ENCODE measurements at places on chromosomes 11 and 22.

DNA sequence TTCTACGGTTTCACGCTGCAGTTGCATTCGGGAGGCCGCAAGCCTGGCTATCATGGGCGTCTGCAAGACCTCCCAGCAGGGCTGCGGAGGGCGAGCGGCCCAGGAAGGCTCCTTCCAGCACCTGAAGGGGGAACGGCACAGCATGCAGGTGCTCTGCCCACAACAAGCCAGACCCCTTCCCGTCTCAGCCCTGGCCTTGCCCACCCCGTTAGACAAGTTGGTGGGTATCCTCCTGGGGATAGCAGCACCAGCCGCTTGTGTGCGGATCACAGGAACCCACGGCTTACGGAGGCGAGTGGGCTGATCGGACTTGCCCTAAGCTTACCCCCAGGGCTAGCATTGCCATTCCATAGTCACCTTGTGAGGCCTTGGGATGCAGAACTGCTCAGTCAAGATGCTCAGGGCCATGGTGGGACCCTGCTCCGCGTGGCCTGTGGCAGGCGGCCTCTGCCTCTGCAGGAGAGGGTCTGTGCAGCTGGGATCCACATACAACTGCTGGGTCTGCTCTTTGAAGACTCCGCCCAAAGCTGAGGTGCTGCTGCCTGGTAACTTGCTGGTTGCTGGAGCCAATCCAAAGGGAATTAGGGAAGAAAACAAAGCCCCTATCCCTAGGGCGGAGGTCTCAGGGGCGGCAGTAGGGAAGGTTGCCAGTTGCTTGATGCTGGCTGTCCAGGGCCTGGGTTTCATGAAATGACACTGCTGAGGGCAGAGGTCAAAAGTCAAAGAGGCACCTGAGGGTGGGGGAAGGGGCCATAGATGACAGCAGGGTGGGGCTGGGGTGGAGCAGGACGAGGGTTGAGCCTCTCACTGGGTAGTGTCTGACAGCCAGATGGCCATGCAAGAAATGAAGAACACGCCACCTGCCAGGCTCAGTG, 1.4 kb upstream of the OSBPL5 start:
- DNase-seq: no peak

- peak; percentile 97 for DNase-seq
These were observed 29.9 kb upstream of the LRRC32 start for GRCh38 chr11:76700177-76701100.

GRCh38 chr11:29282088-29282487, 734.7 kb downstream of the KCNA4 start:
- DNase-seq: peak; percentile 95

DNA sequence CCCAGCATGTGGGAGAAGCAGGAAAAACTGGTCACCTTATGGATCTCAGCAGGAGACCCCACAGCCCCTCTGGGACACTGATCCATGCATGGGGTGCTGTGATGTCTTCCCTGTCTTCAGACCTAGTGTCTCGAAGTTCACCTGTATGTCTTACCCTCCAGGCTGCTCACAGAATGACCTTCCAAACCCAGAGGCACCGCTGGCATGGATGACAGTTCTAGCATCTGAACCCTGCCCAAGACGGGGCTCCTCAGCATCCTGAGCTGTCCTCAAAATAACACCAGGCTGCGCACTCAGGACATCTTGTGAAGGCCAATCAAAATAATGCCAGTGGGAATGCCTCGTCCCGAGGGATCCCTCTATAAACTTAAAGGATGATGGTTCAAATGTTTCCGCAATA, 824.9 kb downstream of the TBC1D22A start:
- DNase-seq: no peak

GRCh38 chr11:17591293-17591692, 44.2 kb downstream of the OTOG start:
- DNase-seq: no peak

DNA sequence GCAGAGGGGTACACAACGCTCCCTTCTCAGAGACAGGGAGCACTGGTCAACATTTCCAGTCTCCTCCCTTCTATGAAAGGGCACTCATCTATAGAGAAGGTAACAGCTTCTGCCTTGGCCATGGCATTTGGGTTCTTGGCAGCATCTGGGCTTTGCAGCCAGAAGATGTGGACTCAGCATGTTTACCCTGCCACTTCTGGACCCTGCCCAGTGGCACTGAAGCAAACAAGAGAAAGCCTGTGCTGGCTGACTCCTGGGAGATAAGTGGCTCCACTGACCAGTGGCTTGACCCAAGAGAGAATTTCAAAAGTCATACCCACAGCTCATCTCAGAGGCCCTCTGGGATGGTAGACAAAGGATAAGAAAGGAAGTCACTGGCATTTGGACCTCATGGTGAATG, 8.0 kb downstream of the CSNK2A3 start:
- no peak for DNase-seq

GRCh38 chr11:2358754-2359442, 18.2 kb upstream of the CD81 start:
- no peak for DNase-seq

DNA sequence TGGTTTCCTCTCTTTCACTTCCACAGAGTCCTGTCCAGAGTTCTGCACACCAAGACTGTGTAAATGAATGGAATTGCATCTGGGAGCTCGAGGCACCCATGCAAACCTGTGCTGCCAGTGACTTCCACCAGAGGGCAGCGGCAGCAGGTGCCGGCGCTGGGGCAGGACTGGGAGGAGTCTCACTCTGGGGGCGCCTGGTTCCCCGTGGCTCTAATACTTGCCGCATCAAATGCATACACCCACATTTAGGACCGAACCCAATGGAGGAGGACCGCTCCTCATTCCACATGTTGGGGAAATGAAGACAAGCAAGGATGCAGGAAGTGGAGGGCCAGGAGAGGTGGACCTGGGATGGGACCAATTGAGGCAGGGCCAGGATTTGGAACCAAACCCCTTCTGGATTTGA, 1.1 kb upstream of the CD6 start:
- DNase-seq: peak; percentile 44

DNA sequence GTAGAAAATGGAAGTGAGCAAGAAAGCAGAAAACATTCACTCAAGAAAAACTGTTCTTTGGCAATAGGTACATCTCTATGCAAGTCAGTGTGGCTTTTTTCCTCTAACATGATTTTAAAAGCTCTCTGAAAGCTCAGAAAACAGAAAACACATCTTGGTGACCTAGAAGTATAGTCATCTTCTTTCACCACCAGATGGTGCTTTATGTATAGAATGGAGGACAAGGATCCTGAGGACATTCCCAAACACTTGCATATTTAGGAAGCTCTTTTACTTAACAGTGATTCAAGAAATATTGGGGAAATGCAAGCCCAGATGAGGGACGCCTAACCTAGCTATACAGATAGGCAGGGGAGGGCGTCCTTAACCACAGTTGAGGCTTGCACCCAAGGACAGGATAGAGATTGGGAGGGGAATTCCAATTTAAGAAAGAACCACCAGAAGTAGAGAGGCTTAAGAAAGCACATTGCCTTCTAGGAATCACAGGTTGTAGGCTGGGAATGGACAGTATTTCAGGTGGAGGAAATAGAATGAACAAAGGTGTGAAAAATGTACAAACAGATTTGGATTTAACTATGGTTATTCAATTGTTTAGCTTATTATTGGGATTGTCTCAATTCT, 13.8 kb upstream of the CCDC81 start:
- DNase-seq: peak; percentile 55

GRCh38 chr22:39344046-39344390, 5.8 kb upstream of the SYNGR1 start:
- DNase-seq: no peak

DNA sequence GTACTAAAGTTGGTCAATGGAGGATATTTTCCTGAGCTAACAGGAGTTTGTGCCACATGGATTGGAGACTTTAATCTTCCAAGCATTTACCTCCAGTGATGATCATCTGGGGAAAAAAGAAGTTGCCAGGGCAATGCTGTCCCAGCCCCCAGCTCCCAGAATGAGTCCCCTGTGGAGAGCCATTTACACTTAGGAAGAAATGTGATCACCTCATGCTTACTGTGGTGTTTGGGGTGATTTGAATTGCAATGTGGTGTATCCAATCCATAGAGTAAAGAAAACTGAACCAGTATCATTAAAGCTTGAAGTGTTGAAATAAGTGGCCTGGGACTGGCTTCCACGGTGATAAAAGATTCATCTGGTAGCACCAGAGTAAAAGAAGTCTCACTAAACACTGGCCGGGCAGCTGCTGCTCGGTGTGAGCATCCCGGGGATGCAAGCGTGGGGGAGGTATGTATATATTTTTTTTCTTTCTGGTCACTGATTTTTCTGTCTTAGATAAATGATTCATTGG, 117.2 kb upstream of the NTM start:
- DNase-seq: no peak

GRCh38 chr11:67240576-67241389, 25.5 kb upstream of the GRK2 start:
- DNase-seq: peak; percentile 81

- DNase-seq: peak; percentile 66
These were observed 4.6 kb downstream of the HYLS1 start for GRCh38 chr11:125892071-125892470.

DNA sequence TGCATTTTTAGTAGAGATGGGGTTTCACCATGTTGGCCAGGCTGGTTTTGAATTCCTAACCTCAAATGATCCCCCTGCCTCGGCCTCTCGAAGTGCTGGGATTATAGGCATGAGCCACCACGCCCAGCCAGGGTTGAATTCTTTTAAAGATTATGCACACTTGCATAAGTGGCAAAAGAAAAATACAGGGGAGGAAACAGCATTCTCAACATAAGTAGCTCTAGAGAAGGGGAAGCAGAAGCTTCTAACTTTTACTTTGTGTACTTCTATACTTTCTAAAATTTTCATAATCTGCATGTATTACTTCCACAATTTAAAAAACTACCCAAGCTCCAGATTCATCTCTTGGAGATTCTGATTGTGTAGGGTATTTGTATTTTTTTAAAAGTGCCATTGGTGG, 108.0 kb downstream of the SLC1A2 start:
- DNase-seq: no peak

GRCh38 chr22:31520051-31520450, 23.7 kb downstream of the SFI1 start:
- no peak for DNase-seq

GRCh38 chr22:46354993-46355305, 19.4 kb downstream of the TRMU start:
- DNase-seq: no peak

DNA sequence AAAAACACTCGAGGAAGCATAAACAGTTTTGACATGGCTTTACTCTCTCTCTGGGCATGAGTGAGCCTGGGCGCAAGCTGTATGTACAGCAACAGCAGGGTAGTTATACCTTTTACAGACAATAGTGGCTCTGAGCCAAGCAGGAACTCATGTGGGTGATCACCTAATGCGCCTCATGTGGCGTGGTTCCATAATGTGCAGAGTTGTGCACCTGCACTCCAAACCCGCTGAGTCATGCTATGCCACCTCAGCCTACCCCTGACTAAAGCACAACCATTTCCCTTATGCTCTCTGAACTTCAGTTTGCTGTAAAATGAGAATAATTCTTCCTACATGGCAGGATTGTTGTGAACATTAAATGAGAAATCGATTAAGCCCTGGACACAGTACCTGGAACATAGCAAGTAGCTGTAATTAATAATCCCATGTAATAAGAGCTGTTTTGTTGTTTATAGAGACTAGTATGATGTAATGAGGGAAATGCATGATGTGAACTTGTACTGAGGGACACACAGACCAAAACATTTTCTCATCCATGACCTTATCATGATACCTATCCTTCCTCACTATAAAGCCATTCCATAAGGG, 71.6 kb downstream of the CCDC34 start:
- DNase-seq: no peak

- no peak for DNase-seq
These were observed 5.8 kb downstream of the TRIM29 start for GRCh38 chr11:120131941-120132644.

GRCh38 chr11:62774407-62774806, 3.2 kb downstream of the TAF6L start:
- DNase-seq: no peak

- DNase-seq: no peak
These were observed 72.9 kb upstream of the YWHAH start for GRCh38 chr22:31871480-31871879.

DNA sequence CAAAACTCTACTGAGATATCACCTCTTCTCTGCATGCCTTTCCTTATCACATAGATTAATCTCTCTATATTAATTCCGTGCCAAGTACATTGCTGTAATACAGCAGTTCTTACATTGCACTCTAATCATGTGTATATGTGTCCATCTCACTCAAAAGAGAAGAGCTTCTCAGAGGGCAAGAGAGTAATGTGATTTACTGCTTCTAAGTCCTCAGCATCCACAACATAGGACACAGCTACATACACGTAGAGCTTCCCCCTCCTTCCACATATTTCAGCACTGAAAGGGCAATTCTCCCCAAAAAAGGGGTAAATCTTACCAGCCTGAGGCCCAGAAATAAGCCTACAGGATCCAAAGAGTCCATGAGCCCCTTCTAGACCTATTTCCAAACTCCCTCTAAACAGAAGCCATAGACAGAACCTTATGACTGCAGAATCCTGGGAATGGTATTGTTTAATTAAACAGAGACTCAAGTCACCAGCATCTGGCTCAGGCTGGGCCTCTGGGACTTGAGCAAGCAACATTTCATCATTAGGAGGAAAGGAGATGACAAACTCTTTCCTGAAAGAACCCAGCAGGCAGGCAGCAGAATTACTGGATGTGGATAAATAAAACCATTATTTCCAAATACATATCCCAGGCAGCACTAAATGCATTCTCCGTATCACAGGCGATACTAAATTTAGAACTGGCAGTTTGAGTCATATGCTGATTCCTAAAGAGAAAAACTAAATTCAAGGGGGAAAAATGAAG, 87.2 kb downstream of the KCNC1 start:
- DNase-seq: no peak

- no peak for DNase-seq
These were observed 77.9 kb upstream of the PARVG start for GRCh38 chr22:44102856-44103255.

GRCh38 chr11:10305964-10306918, 1.4 kb downstream of the ADM start:
- DNase-seq: no peak

GRCh38 chr22:35570686-35571194, 30.1 kb downstream of the RASD2 start:
- DNase-seq: no peak

DNA sequence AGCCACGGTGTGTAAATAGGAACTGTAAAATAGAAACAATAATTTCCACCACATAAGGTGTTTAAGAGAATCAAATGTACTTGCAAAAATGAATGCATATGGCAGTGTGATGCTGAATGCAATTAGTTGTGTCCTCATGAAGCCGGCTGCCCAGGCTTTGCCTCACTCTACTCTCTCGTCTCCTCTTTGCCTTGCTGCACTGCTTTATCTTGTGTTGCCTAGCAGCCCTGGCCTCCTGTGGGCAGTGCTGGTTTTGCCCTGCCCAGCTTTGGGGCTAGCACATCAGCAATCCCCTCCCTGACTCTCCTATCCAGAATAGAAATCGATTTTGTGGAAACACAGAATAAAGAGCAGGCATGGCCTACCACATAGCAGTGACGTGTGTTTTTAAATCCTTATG, 30.0 kb downstream of the LRRC32 start:
- no peak for DNase-seq

- no peak for DNase-seq
These were observed 7.7 kb upstream of the LTO1 start for GRCh38 chr11:69682681-69683326.

GRCh38 chr11:93160808-93161207, 37.0 kb downstream of the SLC36A4 start:
- no peak for DNase-seq

- DNase-seq: no peak
These were observed 60.4 kb downstream of the TRAF6 start for GRCh38 chr11:36449561-36450096.
